ENCODE measurements at places on chromosomes 5 and 9.

- no peak for DNase-seq
Measured at GRCh38 chr5:169012450-169012849, 288.5 kb downstream of the SLIT3 start.

DNA sequence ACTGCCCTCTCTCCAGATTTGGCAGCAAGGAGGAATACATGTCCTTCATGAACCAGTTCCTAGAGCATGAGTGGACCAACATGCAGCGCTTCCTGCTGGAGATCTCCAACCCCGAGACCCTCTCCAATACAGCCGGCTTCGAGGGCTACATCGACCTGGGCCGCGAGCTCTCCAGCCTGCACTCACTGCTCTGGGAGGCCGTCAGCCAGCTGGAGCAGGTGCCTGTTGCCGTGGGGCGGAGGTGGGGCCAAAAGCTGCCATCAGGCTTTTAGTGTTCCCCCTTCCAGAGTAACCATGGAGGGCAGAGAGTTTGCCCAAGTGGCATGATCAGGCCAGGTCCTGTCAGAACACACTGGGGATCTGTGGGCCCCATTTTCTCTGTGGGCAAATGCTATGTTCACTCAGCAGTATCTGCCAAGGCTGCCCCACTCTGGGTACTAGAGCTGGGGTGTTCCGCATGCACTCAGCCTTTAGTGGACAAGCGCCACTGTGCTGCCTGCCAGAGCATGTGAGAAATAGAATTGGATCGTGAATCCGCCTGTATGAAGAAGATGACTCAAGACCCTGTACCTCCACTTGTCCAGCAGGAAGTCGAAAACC is 117.1 kb downstream of the DAB2IP start:
- no peak for DNase-seq

DNA sequence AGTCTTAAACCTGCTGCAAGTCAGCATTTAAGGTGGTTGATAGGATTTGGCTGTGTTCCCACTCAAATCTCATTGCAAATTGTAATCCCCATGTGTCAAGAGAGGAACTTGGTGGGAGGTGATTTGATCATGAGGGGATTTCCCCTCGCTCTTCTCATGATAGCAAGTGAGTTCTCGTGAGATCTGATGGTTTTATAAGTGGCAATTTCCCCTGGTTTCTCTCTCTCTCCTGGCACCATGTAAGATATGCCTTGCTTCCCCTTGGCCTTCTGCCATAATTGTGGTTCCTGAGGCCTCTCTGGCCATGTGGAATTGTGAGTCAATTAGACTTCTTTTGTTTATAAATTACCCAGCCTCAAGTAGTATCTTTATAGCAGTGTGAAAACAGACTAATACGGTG is 84.3 kb upstream of the SMC2 start:
- DNase-seq, result no peak

- no peak for DNase-seq
Measured at GRCh38 chr5:156164306-156164705, 162.7 kb upstream of the SGCD start.

GRCh38 chr5:86880344-86880743 is 262.6 kb downstream of the COX7C start:
- DNase-seq, result no peak

DNA sequence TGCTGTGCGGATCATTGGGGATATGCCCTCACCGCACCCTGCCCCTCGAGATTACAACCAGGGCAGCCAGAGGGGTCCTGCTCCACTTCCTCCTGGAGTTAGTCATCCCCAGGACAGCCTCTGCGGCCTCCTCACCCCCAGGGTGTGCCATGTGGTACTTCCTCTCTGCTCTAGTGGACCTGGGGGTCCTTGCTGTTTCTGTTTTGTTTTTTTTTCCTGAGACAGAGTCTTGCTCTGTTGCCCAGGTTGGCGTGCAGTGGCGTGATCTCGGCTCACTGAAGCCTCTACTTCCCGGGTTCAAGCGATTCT is 5.2 kb upstream of the FCN1 start:
- no peak for DNase-seq

DNA sequence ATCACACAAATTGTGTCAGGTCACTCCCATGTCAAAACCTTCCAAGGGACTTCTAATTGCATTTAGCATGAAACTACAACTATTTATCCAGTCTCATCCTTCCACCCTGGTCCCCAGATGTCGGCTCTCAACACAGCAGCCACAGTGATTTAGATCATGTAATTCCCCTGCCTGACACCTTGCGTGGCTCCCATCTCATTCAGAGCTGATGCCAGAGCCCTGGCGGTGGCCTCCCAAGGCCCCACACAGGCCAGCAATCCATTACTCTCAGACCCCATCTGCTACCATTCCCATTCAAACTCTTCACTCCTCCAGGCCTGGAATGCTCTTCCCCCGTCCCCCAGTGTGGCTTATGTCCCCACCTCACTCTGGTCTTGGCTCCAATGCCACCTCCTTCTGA is 2.4 kb downstream of the SLC35D2 start:
- no peak for DNase-seq

- DNase-seq, result no peak
Measured at GRCh38 chr5:145859897-145860296, 12.9 kb downstream of the GRXCR2 start.

- no peak for DNase-seq
Measured at GRCh38 chr9:79575547-79575946, 3.8 kb downstream of the TLE4 start.

GRCh38 chr9:76684213-76684612 is 80.0 kb upstream of the PCA3 start:
- DNase-seq, result no peak

- DNase-seq, result no peak
Measured at GRCh38 chr5:89830691-89831090, 578.9 kb downstream of the CETN3 start.

- no peak for DNase-seq
Measured at GRCh38 chr9:106757514-106757913, 105.5 kb upstream of the ZNF462 start.

GRCh38 chr5:135139381-135140134 is 105.5 kb upstream of the PITX1 start:
- no peak for DNase-seq

Data from stimulated activated CD8-positive, alpha-beta memory T cell treated with anti-CD3 and anti-CD28 coated beads, Interleukin-4, amount 100 ng/mL, for 1 hour (primary cell).